ENCODE measurements at places on chromosomes 7 and 10.

DNA sequence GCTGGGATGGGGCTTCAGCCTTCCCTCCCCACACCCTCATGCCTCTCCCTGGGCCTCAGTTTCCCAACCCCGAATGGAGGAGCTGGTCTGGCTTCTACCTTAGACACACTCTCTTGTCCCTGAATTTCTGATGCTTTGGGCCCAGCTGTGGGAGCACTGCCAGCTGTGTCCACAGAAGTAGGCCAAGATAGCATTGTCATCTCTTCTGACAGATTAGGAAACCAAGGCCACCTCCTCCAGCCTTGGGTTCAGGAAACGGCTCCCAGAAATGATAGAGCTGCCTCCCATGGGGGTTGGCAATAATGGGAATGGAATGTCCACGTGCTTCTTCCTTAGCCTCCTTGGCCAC, 1.3 kb downstream of the PPIF start:
- no peak for DNase-seq

GRCh38 chr10:108187408-108188012, 1023.0 kb upstream of the SORCS1 start:
- DNase-seq = no peak

- no peak for DNase-seq
Observed at GRCh38 chr7:125675640-125676039, 746.0 kb upstream of the POT1 start.

DNA sequence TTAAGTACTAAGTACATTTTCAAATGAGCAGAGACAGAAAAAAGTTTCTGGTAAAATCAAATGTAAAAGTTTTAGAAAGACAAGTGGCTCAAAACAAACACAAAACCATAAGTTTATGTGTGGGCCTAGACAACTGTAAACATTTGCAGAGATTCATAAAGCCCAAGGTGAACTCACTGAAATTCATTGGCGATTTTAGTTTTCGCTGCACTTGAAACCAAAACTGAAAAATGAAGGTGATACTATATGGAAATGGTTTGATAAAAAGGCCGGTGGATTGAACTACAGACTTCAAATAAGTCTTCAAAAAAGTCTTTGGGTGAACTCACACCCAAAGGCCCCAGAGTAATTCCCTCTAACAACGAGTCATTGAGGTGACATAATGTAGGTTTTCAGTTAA, 1184.9 kb upstream of the C7orf33 start:
- no peak for DNase-seq

GRCh38 chr7:103423467-103424179, 22.4 kb downstream of the SLC26A5 start:
- DNase-seq = no peak

- DNase-seq = no peak
Observed at GRCh38 chr10:31515819-31516402, 196.9 kb downstream of the ZEB1 start.

DNA sequence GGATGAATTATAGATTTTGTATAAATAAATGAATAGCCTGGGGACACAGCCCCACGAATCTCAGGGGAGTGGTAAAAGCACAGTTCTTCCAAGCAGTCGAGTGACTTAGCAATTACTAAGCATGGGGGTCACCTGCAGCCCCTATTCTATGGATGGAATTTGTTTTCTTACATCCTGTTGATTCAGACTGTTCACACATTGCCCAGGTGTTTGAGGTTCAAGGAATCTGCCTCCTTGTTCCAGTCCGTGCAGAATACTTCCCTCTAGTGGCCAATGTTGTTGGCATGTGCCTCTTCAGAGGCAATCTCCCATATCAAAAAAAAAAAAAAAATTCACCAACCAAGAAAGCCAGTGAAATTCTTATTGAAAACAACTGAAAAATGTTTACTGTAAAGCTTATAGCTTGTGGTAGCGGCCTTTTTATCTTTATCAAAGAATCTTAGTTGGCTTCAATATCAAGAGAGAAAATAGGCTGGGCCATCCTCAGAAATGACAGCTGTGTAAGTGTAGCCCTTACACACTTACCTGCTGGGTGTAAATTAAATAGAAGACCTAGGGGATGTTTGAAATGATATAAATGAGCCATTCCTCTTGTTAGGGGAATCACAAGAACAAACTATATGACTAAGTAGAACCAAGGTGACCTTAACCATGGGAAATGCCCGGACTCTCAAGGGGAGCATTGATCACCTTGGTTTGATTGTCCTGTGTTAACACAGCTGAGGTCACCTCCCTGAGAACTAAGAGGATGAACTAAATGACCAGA, 7.8 kb downstream of the LIPM start:
- DNase-seq = peak; percentile 68

DNA sequence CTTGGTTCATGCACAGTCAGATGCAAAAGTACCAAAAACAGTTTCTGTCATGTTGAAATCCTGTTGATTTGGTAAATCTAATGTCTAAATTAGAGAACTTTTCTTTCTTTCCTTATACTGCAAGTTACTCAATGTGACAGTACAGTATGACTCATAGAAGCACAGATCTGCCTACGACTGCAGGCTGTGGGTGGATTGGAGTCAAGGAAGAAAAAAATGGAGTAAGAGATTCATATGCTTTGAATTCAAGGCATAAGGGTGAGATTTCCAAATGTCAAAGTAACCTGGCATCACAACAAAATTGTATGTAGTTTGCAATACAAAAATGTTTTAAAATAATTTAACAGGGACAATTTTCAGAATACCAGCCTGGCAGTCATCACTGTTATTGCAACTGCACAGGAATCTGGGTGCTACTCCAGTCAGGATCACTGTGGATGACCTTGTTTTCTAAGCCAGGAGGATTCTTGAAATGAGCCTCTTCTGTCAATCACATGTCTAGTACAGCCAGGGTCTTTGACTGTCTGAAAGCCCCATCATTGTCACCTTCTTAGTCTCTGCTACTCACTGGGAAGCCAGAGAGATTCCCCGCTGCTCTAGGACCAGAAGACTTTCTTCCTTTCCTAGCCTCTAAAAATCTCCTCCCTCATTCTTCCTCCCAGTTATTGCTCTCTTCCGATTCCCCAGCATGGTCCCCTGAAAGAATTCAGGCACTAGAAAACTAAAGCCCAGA, 83.6 kb downstream of the CD36 start:
- peak; percentile 37 for DNase-seq

DNA sequence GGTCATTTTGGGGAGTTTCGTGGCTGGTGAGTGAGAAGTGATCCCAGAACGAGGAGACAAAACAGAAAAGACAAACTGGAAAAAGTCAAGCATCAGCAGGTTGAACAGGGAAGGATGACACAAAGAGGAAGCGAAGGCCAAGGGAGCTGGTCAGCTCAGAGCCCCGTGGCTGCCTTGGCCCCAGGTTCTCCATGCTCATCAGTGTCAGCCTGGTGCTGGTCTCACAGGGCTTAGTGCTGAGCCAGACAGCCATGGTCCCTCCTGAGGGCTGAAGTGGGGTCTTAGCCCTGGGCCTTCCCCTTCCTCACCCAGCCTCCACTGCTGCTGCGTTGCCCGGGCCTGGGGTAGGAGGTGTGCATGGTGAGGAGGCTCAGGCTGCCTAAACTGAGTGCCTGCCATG, 183.6 kb downstream of the PFKFB3 start:
- no peak for DNase-seq

- no peak for DNase-seq
Observed at GRCh38 chr10:102682981-102683380, 31.2 kb downstream of the ARL3 start.

DNA sequence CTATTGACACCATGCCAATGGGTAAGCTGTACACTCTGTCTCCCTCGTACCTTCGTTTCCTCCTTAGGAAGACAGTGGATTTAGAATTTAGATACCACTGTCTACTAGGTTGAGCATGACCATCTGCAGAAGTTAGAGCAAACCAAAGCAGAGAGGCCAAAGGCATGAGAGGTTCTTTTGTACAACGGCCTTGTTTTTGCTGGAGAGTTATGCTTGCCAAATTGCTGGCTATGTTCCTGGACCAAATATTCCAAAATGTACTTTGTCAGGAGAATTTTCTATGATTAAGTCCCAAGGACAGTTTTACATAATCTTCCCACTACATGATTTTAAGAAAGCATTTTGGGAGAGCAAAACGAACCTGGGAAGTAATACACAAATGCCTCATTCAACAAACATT, 47.9 kb upstream of the PLCE1 start:
- no peak for DNase-seq

- DNase-seq = no peak
Observed at GRCh38 chr7:95229301-95229700, 95.0 kb downstream of the PON1 start.

GRCh38 chr10:23585186-23585585, 146.3 kb downstream of the OTUD1 start:
- DNase-seq = no peak

DNA sequence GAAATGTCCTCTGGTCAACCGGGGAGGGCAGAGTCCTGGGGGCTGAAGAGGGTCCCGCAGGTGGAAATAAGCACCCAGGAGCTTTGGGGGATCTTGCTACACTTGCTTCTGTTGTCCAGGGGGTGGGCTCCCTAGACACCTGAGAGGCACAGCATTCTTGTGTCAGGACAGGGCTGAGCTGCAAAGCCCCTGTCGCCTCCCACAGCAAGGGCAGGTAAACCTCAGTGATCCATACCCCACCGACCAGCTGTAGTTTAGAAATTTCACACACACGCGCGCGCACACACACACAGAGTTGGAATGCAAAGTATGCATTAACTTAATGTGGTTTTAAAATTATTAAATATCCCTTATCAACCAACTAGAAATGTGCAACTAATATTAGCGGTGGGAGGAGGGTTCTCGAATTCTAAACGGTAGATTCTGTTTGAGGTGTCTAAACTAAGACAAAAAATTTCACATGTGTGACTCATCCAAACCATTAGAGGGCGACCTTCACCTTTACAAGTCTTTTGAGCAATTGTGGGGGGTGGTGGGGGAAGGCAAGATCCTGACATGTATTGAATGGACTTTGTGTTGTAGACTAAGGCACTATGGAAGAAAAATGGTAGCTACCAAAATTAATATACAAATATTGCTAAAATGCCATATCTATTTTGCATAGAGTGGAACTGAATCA, 34.3 kb upstream of the PTF1A start:
- peak; percentile 46 for DNase-seq

DNA sequence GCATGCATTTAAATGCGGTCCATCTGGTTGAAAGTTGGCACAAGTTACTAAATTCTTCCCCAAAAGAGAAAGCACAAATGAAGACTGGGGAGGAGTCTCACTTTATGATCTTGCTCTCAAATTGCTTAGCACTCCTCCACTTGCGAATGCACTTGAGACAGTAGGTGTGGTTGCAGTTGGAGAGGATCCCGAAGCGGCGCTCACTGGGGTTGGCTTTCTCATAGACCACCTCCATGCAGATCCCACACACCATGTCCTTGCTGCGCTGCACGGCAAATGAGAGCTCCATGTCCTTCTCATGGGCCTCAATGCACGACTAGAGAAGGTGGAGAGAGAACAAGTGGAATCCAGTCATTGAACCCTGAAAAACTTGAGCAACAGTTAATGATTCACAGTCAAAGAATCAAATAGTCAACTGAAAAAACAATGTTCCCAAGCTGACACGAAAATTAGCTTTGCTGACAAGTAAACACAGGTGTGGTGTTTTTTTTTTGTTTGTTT, 22.7 kb downstream of the MKRN1 start:
- no peak for DNase-seq

DNA sequence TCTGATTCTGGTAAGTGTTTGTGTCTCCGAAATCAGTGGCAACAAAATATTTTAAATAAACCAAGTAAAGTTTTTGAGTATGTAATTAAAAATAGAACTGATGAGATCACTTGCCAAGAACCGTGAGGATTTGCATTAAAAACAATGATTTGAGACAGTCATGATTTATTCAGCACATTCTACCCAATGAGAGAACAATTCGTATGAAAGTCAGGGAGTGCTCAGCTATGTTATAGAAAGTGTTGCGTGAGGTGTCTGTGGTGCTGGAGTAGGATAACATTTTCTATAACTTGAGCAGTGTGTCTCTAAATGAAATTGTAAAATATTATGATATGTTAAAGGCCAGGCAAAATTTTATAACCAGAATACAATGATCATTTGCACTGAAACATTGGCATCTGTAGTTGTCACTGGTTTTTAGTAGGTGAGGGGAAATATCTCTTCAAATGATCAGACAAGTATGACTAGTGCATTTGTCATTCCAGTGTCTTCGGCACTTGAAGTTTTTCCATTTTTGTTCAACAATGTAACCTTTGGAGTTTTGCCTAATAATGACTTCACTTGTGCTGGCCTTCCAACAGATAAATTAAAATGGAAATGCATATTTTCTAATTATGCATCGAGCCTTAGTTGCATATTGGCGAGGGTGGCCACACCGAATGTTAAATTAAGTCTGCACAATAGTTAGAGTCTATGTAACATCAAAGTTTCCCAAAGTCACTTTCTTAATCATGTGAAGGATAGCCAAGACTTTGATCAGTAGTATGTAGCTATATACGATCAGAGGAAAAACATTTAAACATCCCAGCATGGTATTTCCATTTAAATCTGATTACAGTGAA, 335.9 kb downstream of the GFRA1 start:
- no peak for DNase-seq

DNA sequence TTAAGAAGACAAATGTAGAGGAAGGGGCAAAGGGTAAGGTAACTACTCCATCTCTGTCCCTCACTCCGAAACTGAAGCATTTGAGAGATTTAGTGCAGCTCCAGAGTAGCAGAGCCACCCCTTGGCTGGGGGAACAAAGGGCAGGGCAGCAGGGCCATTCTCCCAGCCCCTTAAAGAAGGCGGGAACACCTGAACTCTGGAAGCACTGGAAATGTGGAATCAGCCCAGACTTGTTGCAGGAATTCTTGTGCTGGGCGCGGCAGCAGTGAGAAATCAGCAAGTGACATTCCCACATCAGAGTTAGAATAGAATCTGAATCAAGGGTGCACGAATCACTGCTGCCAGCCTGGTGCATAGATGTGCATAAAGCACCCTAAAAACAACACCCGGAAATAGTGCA, 34.4 kb upstream of the GRM8 start:
- no peak for DNase-seq

All from cerebellar cortex (tissue), 1 donor.